ENCODE measurements at places on chromosomes 3 and 15.

DNA sequence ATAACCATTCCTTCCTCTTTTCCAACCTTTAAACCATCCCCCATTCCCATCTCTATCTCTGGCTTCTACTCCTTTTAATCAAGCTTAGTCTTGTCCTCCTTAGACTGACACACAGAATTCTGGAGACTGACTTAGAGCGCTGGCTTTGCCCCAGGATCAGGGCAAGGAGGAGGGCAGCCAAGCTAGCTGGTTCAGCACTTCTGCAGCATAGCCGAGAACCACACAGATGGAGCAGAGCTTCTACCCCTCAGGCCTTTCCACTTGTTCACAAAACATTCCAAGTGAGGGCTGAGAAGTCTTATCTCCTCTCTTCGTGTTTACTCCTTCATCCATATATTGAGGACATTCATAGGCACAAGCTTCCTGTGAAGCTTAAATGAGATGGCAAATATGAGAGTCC, 246.5 kb upstream of the PEX5L start:
- no peak for DNase-seq

GRCh38 chr15:39920510-39921273, 626 bp upstream of the GPR176 start:
- peak; percentile 76 for DNase-seq

DNA sequence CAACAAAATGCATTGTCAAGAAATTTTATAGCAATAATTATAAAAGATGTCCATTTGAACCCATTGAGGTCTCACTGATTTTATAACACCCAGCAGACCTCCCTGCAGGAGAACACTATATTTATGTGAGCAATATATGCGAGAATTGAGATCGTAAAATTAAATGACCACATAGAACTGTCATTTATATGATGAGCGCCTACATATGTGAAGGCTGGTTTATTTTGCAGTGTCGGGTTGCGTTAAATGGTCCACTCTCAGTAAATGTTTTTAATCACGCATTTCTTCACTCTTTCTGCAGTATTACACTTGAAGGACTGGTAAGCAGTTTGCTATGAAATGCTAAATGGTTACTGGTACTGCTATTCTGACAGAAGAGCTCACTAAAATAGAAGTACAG, 408.5 kb upstream of the AGTR1 start:
- no peak for DNase-seq

- no peak for DNase-seq
Measured at GRCh38 chr3:156274791-156275190, 154.4 kb downstream of the KCNAB1 start.

GRCh38 chr15:77693576-77693975, 60.9 kb upstream of the LINGO1 start:
- DNase-seq, result no peak

DNA sequence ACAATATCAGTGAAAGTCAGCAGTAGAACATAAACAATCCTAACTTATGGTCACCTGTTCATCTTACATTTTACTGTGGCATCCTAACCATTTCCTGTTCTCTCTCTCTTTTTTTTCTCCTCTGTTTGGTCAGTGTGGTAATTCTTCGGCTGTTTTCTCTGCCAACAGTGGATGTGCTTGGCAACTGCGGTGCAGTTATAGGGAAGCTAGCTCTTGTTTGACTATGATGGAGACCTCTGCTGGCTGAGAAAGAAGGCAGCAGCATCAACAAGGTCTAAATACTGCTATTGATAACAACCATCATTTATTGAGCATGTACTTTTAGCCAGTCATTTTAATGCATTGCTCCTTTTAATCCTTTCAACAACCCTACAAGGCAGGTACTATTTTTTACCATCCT, 723 bp upstream of the DRD3 start:
- no peak for DNase-seq

DNA sequence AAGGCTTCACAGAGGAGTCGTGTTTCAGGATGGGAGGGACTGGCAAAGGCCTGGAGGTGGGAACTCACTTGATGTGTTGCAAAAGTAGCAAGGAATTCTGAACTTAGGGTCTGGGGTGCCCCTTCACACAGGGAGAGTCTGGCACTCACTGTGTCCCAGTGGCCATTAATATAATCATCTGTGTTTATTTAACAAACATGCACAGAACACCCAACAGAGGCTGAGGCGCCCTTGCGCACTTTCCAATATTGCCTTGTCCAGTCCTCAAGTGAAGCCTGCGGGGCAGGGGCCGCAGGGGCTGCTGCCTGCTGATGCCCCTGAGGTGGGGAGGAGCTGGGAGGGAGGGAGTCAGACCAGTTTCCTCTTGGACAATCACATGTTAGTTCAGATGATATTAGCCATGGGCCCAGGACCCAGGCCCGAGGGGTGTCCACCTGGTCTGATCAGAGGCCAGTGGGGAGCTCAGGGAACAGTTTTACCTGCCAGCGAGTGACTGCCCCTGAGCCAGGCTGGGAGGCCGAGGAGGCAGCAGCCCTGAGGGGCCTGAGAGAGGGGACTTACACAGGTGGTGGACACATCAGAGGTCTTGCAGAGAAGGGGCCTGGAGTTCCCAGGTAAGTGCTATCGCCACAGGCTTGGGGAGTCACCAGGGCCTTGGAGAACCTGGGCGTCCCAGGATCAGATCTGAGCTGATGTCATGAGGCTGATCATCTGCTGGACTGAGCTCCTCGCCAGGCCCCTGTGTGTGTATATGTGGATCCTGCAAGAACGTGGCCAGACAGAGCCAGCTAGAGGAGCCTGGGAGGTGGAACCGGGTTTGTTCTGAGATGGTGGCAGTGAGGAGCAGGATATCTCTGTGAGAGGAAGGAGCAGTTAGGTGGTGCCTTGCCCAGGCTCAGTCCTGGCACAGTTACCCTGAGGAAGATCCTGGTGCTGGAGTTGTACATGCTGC, 13.8 kb upstream of the TXNRD3 start:
- no peak for DNase-seq

DNA sequence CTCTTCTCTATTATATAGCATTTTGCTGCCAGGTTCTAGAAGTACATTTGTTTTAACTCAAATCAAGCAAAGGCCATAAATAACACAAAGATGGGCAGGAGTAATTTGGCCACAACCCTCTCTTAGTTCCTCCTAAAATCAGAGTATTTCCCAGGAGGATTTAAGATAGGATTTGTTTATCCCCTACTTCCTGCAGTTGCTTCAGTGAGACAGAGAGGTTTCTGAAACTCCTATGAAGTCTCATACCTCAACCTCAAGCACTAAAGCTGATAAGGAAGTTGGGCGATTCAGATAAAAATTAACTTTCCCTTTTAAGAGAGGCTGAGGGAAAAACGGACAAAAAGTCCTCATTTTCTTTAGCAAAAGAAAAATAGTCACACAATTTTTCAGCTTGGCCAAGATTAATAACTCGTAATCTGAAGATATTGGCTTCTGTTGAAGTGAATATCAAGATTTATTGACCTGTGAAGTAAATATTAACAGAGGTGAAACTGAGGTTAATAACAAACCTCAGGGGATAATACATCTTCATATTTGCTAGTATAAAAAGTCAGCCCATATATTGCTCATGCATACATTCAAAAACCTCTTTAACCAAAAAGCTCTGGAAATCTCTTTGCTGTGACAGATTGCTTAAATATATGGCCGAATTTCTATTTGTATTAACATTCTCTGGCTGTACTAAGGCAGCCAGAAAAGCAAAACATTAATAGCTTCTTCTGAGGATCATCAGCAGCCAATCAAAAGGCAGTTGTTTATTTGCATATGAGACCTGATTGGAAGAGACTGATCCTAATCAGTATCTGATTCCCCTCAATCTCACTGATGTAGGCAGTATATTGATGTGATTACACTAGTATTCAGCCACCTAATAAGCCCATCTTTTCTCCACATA, 90.6 kb upstream of the GADL1 start:
- no peak for DNase-seq

GRCh38 chr3:62168356-62168755, 205.0 kb downstream of the FEZF2 start:
- DNase-seq, result no peak

DNA sequence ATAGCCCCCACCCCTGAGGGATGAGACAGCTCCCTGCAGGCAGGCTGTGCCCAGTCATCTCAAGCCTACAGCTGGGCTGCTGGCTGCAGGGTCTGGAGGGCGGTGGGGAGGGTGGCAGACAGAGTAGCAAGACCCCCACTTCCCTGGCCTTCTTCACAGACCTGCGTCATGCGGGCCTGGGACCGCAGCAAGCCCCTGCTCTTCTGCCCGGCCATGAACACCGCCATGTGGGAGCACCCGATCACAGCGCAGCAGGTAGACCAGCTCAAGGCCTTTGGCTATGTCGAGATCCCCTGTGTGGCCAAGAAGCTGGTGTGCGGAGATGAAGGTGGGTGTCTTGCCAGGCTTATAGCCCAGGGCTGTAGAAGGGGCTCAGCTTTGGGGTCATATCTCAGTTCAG, 25.0 kb downstream of the PPCDC start:
- DNase-seq, result no peak

DNA sequence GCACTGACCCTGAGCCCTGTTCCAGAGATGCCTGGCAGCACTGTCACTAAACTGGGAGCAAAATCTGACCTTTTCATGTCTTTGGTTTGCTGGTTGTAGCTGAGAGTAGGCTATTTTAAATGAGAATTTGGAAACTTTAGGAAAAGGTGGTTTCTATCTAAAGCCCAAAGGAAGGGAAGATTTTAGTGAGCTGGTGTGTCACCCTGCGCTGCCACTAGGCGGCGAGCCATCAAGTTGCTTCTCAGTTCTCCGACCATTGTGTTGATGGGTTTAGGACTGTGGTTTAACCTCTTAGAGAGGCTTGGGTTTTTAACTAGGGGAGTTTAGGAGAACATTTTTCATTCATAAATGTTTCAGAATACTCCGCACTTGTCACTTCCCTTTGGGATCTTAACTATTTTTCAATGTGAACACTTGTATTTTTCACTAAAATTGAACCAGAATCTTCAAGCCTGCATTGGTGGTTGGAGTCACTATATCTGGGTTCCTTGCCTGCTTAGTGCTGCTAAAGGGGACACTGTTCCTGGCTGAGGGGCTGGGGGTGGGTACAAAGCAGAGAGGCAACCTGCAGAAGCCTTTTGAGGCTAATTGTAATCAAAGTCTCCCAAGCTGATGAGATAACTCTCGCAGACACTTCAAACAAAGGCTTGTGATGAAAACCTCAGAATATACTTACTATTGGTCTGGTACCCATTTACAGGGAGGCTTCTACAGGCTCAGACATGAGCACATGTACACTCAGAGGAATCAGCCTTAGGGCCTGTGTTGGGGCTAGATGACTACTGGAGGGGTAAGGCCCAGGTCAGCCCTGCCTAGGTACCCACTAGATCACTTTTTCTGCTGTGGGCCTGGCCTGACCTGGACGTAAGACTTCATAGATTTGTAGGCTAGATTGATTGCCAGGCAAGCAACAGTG, 16.8 kb downstream of the EXOSC7 start:
- DNase-seq, result no peak

DNA sequence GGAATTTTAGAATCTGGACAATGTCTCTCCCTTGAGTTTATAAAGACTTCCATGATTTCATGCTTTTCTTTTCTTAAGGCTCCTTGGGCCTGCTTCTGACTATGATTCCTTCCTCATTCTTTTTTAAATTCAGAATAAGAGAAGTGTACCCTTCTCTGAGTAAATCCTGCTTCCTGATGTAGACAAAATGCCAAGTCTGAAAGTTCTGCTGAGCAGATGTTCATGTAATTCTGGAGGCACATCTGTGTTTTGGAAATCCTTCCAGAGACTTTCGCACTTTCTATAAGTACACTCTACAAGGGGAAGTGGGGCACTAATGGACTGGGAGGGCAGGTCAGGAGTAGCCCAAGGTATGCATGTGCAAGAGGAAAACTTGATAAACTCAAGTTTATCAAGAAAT, 24.8 kb downstream of the TPM1 start:
- DNase-seq, result no peak

GRCh38 chr15:97420130-97420529, 540.4 kb upstream of the ARRDC4 start:
- no peak for DNase-seq

GRCh38 chr3:133757701-133758567, 11.7 kb downstream of the TF start:
- DNase-seq, result no peak

GRCh38 chr3:61876797-61877196, 315.4 kb downstream of the PTPRG start:
- DNase-seq, result no peak

DNA sequence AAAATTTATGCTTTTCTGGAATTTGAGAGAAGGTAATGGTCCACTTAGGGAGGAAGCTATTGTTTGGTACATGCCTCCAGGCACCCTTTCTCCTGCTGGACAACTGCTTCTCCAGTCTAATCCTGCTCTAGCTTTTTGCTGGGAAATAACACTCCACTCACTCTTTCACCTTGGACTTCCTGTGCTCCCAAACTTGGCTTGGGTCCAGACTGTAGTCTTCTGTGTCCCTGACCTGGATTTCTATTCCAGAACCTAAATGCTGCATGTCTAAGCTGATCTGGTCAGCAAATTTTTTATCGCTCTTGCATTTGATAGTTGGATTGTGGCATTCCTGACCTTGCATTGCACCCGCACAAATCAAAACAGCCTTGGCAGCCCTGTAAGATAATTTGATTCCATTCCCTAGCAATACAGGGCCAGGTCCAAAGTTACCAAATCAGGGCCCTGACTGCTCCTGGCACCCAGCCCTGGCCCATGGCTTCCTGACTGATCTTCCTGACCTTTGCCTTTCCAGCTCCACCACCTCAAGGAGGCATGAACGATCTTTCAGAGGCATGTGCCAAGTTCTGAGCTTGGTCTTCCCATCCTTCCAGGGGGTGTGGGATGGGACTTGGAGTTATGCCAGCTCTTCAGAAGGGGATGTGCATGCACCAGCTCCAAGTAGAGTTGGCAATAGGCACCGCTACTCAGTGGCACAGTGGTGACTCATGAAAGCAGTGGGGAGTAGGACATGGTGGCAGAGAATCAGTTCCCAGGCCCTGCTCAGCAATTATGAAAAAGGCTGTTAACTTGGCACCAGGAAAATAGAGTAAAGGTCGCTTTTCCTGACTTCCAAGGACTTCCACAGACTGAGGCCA, 43.9 kb upstream of the GOLGA8J start:
- DNase-seq, result no peak

DNA sequence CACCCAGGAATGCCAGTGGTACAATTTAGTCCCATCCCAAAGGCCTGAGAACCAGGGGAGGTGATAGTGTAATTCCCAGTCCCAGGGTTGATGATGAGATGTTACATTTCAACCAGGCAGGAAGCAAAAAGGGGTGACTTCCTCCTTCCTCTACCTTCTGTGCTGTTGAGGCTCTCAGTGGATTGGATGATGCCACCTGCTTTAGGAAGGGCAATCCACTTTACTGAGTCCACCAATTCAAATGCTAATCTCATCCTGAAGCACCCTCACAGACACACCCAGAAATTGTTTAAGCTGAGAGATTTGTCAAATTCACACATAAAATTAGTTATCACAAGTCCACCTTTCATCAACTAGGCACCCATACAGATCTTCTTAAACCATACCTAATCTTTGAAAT, 418.5 kb upstream of the GOLIM4 start:
- no peak for DNase-seq

DNA sequence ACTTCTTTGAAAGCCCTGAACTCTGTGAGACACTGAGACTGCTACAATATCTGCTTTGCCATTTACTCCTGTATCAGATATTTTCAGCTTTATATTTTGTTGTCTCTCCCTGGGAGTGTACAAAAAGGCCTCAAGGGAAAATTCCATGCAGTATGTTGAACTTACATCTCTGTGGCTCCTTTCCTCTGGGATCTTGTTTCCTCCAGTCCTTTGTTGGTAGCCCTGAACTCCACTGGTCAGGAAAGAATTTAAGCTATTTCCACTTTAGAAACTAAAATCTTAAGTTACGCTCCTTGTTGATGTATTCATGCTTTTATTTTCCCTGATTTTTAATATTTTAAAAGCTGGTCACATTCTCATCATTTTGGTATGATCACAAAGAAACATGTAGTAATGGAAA, 277.9 kb downstream of the FHIT start:
- no peak for DNase-seq

- DNase-seq, result no peak
Measured at GRCh38 chr15:51060030-51060673, 34.6 kb downstream of the TNFAIP8L3 start.

Measured in stimulated activated CD4-positive, alpha-beta T cell treated with anti-CD3 and anti-CD28 coated beads, TNF-alpha, amount 100 ng/mL, for 48 hours (primary cell).